Activated T-helper 1 cell treated with anti-CD3 and anti-CD28 coated beads, Interleukin-12 subunit alpha, Interleukin-12 subunit beta, Interleukin-2, Interleukin-4 antibody, amounts not matched to agents 30 ng/mL and 10 ng/mL and 1 ng/mL, durations not matched to agents 14 hours and 24 hours and 36 hours (primary cell): ENCODE measurements at places on chromosomes 1 and 21.

- peaks cover 12% of the 10 kb centered on the region for H3K4me1 ChIP-seq
- no peaks in the 10 kb centered on the region for H3K36me3 ChIP-seq
- no peak for DNase-seq
- H3K4me3 ChIP-seq = no peak overlapping the region
These were observed 4.2 kb upstream of the SIPA1L2 start for GRCh38 chr1:232634096-232634495.

DNA sequence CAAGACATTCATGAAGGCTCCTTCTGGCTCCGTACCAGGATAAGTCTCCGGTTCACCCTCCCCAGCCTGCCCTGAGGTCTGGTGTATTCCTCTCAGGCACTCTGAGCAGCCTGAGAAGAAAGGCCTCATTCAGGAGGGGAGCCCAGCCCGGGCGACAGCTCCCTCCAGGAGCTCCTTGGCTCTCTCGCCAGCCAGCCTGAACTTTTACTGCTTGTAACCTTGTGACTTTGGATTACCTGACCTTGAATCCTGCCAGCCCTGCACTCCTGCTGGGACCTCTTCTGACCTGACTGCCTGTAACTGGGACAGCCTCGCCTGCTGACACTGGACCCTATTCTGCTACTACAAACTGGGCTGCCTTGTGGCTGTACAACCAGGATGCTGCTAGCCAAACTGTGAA, 65.8 kb downstream of the CD34 start:
- H3K36me3 ChIP-seq = peaks cover 19% of the 10 kb centered on the region
- peaks cover 53% of the 10 kb centered on the region for H3K4me1 ChIP-seq
- no peaks in the 10 kb centered on the region for H3K27me3 ChIP-seq
- no peak overlapping the region for H3K4me3 ChIP-seq
- DNase-seq = no peak
- H3K27ac ChIP-seq = no peak overlapping the region

GRCh38 chr1:78536427-78536826, 45.7 kb downstream of the PTGFR start:
- H3K27ac ChIP-seq = no peak overlapping the region
- H3K36me3 ChIP-seq = no peaks in the 10 kb centered on the region
- DNase-seq = no peak

DNA sequence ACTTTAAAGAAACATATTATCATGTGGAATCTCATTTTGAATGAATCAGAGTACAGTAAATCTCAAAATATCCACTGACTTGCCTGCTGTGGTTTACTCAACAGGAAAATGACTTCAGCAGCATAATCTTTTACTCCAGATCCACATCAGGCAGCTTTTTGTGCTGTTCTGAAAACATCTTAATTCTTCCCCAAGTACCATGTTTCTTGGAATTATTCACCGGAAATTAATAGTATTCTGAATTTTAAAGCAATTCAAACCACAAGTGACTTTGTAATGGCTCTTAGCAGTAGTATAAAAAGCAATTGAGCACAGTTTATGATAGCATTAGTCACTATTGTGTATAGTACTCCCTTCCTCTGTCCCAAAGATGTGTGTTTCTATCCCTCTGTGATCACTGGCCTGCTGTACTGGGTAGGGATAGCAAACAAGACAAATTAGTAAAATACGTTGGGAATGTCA, 64.2 kb upstream of the ERRFI1 start:
- no peak for DNase-seq
- no peak overlapping the region for H3K4me3 ChIP-seq
- peaks cover 24% of the 10 kb centered on the region for H3K4me1 ChIP-seq
- no peaks in the 10 kb centered on the region for H3K36me3 ChIP-seq

DNA sequence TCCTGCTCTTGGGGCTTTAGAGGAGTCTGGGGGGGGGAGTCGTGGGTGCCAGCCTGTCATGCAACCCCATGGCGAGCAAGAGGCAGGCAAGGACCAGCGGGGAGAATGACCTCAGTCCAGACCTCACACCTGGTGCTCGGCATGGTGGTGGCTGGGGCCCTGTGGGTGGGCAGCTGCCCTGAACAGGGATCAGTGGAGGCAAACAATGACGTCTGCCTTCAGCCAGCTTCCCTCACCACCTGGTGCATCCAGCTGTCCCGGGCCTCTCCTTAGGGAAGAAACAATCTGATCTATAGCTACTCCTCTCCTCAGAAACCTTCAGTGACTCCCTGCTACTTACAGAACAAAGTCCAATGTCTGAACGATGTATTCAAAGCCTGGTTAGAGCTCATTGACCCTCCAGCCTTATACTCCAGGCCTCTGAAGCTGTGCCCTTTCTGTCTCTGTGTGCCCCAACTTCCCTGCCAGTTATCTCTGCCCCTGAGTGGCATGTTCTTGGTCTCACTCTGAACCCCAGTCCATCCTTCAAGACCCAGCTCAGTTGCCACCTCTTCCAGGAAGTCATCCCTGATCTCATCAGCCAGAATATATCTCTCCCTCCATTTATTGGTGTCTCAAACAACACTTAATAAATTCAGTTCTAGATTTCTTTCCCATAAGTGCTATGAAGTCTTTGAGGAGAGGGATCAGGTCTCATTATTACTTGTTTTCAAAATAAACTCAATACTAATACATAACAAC, 6.6 kb downstream of the PADI2 start:
- H3K27ac ChIP-seq = no peak overlapping the region
- no peak overlapping the region for H3K4me3 ChIP-seq
- DNase-seq = no peak
- no peaks in the 10 kb centered on the region for H3K36me3 ChIP-seq

DNA sequence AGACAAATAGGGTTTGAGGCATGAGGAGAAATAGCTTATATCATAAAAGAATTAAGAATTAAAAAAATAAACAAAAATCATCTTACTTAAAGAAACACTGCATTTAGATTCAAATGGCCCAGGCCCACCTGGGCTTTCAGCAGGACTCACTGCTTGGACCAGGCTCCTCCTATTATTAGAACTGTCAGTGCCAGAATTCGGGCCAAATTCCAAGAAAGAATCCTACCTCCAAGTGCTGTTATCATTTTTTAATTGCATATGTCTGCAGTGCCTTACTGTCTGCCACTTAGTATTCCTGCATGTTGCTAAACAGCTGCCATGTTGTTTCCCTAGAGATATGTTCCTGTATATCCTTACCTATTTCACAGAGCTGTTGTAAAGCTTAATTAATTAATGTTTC, 112.0 kb downstream of the BARHL2 start:
- no peak overlapping the region for H3K4me3 ChIP-seq
- H3K4me1 ChIP-seq = no peaks in the 10 kb centered on the region
- no peak overlapping the region for H3K27ac ChIP-seq
- no peaks in the 10 kb centered on the region for H3K27me3 ChIP-seq
- DNase-seq = no peak

- peaks cover 46% of the 10 kb centered on the region for H3K4me1 ChIP-seq
- peaks cover 3% of the 10 kb centered on the region for H3K27me3 ChIP-seq
- peak within 1 kb of the TSS; percentile 96 for H3K4me3 ChIP-seq
- H3K36me3 ChIP-seq = peaks cover 21% of the 10 kb centered on the region
- H3K27ac ChIP-seq = peak within 1 kb of the TSS; percentile 93
- DNase-seq = peak; percentile 80
These were observed at the start of gene DEGS1 for GRCh38 chr1:224182866-224183590. DEGS1 (plus strand) TSS chr1:224183240; CDS start chr1:224183337, 97 bp downstream.

DNA sequence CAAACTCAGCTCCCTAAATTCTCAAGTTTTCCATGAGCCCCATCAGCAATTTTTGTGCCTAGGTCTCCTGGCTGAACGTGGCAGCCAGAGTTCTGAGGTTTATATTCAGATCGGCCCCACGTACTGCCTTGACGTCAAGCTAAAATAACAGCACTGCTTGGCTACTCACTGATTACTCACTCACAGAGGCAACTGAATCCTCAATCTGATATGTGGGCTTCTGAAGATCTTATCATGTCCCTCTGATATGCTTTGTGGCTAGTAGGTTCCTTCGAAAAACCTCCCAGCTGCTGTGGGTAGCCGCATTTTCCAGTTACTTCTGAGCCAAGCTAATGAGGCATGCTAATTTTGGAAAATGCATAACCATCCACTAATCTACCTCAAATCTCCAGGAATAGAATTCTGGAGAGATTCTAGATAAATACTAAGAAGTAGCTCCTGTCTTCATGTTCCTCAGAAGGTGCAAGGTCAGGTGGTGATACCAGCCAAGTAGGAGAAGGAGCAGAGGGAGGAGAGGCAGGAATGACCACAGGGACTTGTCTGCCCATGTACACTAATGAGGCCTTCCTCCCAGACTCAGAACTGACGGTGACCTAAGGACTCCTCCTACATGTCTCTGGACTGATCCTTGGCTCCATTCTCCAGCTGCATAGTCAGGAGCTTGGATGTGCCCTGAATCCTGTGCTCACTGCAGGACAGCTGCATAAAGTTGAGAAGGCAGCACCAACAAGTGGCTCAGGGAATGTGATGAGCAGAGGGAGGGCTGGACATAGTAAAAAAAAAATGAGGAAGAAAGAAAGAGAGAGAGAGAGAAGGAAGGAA, 263.7 kb downstream of the TNR start:
- no peak for DNase-seq
- H3K4me3 ChIP-seq = no peak overlapping the region
- peaks cover 20% of the 10 kb centered on the region for H3K27me3 ChIP-seq
- no peak overlapping the region for H3K27ac ChIP-seq
- no peaks in the 10 kb centered on the region for H3K4me1 ChIP-seq
- no peaks in the 10 kb centered on the region for H3K36me3 ChIP-seq

GRCh38 chr1:231776010-231776756, 149.6 kb downstream of the DISC1 start:
- H3K27me3 ChIP-seq = no peaks in the 10 kb centered on the region
- no peak overlapping the region for H3K4me3 ChIP-seq
- no peak for DNase-seq
- no peaks in the 10 kb centered on the region for H3K4me1 ChIP-seq

- H3K4me1 ChIP-seq = no peaks in the 10 kb centered on the region
- H3K36me3 ChIP-seq = no peaks in the 10 kb centered on the region
- no peak for DNase-seq
- H3K4me3 ChIP-seq = no peak overlapping the region
- no peak overlapping the region for H3K27ac ChIP-seq
These were observed 12.5 kb upstream of the MYOC start for GRCh38 chr1:171664976-171665375.

DNA sequence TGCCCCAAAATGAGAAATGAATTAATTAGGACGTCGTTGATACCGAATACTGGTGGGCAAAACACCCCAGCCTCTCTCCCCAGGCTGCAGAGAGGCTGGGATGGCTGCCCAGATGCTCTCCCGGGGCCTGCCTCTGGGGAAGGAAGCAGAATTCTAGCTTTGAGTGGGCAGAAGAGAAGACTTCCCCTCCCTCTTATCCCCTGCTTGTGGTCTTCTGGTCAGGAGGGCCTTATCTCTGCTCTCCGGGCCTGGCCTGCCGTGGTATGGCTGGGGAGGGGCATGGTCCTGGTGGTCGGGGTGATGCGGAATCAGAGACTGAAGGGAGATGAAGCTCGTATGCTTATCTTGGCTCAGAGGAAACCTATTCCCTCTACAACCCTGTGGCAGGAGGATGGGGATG, 9.8 kb upstream of the CSF3R start:
- peaks cover 10% of the 10 kb centered on the region for H3K27me3 ChIP-seq
- DNase-seq = no peak
- H3K4me3 ChIP-seq = no peak overlapping the region
- no peaks in the 10 kb centered on the region for H3K36me3 ChIP-seq

DNA sequence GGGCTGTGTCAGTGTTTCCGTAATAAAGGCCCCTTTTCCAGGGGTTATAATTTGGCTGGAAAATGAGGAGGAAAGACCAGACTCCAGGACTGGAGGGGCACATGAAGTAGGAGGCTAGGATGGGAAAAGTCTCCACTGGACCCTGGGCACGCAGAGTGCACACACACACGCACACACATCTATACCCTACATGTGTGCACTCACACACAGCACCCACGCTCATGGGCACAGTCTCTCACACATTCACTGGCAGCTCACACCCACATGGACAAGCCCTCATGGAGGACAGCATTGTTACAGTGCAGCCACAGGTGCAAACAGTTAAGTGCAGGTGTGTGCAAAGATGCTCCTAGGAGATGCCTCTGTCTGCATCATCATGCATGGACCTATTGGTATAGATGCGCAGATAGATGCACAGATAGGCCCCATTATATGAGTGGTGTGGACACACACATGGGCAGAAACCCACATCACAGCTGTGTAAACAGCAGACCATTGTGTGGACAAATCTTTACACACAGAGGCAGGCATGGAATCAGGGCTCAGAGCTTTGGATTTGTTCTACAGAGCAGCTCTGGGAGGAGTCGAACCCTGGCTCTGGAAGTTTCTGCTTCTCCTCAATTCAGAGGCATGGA, 9.1 kb upstream of the RUNX3 start:
- no peak overlapping the region for H3K4me3 ChIP-seq
- DNase-seq = no peak
- no peak overlapping the region for H3K27ac ChIP-seq
- H3K27me3 ChIP-seq = no peaks in the 10 kb centered on the region
- peaks cover 77% of the 10 kb centered on the region for H3K4me1 ChIP-seq
